Osteocyte (in vitro differentiated cells): ENCODE measurements at places on chromosomes 1 and 21. TPM values are rescaled to one million over a fixed set of nuclear protein-coding genes. Genes with fewer than 3 reads are reported as not detected.
A peak's percentile ranks its signal among the peaks of the same experiment; 100 is the strongest.

Gene ASPM
- 8.5 and 8.9 TPM in 2 replicates for total RNA-seq

Gene FCGR3A
- total RNA-seq: not detected in 2 replicates

GRCh38 chr21:43361127-43361492 lies 65.8 kb downstream of the SIK1 start:
- no peak for DNase-seq

- DNase-seq: no peak
Observed at GRCh38 chr1:118841521-118841920, 146.6 kb downstream of the TBX15 start.

GRCh38 chr1:54812801-54813484 lies 11.8 kb upstream of the TTC22 start:
- peak; percentile 60 for DNase-seq

DNA sequence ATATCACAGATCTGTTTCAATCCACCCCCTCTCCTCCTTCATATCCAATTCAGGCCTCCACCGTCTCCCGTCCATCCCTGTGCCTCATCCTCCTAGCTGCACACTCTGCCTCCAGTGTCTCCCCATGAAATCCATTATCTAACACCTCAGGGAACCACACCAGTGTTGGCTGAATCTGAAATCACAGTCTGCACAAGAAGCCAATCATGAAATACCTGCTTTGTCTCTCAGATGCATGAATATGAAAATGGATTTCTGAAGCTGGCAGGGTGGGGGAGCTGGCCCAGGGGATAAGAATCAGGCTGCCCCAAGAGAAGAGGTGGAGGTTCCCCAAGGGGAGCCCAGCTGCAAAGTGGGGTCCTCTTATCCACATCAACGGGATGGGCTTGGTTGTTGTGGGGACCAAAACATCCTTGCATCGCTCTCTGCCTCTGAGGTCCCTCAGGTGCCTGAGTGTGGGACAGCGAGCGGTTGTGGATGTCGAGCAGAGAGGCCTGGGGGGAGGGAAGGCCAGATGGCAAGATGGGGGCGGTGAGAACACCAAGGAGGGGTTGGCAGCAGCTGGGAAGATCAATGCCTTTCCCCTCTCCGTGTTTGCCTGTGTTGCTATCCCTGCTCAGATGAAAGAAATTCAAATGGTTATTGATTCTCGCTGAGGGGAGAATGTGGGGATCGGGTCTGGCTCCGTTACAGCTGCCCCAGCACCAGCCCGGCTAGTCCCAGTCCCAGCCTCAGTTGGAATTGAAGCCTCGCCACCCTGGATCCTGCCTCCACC lies 237.3 kb upstream of the POU3F1 start:
- DNase-seq: peak; percentile 63

Gene SPATA46
- not detected in 2 replicates for total RNA-seq

GRCh38 chr1:209104646-209105045 lies 478.9 kb upstream of the CAMK1G start:
- DNase-seq: no peak

DNA sequence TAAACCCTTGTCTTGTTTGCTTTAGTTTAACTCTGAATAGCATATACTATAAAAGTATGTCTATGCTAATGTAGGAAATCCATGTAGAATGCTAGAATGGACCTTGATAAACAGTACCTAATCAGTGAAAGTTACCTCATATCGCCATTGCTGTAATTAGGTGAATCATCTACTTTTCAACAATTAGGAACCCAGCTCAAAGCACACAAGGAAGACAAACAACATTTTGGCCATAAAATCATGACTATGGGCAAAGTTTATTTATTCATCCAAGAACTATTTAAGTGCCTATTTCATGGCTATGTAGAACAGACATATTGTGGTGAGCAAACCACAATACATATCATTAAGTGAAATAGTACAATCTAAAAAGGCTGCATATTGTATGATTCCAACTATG lies 1043.2 kb downstream of the BRINP3 start:
- DNase-seq: no peak

- DNase-seq: no peak
Observed at GRCh38 chr21:20250337-20250736, 747.9 kb upstream of the NCAM2 start.

GRCh38 chr1:242743983-242744780 lies 219.7 kb upstream of the PLD5 start:
- no peak for DNase-seq

GRCh38 chr1:115222616-115223402 lies 115.2 kb downstream of the NGF start:
- no peak for DNase-seq

DNA sequence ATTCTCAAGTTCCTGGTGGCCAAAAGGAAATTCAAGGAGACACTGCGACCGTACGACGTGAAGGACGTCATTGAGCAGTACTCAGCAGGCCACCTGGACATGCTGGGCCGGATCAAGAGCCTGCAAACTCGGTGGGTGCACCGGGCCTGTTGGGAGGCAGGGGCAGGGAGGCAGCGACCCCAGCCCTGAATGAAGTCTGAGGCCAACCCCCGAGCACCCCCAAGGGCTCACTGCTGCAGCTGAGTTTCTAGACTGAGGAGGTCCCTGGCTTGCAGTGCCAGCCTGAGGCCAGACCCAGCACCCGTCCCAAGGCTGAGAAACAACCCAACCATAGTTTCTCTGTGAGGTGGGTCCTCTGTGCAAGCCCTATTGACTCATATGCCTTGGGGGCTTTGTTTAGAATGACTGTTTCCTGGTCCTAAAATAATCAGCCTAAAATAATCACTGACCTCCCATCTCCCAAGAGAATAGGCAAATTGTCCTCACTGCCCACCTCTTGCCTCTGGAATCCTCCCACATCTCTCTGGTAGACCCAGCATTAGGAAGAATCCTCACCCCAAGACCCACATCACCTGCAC lies 27.1 kb downstream of the CITED4 start:
- DNase-seq: no peak

Gene C1QTNF12
- 3.6 and 3.8 TPM in 2 replicates for total RNA-seq

Gene RGL1
- total RNA-seq: 68.1 and 69.4 TPM in 2 replicates

DNA sequence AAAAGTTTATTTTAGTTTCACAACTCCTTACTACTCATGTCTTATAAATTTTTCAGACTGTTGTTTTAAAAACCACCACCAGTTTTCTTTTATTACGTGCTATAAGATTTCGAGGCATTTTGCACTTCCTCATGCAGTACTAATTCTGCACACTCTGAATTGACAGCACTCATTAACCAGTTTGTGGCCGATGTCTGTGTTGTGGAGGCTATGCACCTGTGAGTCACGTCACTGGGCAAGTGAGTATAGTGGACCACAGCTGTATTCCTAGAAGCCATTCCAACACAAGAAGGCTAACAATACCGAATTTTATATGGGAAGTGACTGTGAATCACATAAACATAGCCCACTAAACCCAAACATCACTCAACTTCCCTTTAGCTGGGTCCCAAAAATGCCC lies 21.0 kb upstream of the SPATA6 start:
- DNase-seq: no peak

Gene HCRTR1
- 0.50 and 0.73 TPM in 2 replicates for total RNA-seq

DNA sequence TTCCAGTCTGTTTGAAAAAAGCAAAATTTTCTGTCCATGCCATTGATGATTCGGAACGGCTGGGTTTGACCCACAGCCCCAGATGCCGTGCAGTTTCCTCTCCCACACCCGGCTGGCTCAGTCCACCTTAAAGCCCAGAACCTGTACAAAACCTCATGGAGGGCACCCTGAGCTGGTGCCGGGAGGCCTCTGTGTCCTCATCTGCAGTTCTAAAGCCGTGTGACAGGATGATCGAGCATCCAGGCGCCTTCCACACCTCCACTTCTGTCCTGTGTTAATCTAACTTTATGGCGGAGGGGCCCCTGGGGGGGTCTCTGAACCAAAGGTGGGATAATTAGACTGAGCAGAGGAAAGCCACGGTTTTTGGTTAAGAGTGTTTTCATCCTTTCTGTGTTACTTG lies 49.6 kb downstream of the SLC37A1 start:
- no peak for DNase-seq

DNA sequence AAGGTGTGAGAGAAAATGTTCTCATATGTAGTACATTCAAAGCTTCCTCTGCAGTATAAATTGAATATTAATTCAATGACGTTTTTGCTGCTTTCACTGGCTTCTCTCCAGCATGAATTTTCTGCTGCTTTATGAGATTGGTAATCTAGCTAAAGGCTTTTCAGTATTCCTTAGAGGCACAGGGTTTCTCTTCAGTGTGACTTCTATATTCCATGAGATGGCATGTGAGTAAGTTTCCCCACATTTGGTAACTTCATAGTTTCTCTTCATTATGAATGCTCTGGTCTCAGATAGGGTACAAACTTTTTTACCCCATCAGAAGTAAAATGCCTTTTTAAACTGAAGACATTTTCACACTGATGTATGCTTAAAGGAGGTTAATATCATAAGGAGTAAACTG lies 10.4 kb upstream of the KLF18 start:
- DNase-seq: no peak

GRCh38 chr1:230072296-230072695 lies 5.3 kb downstream of the GALNT2 start:
- peak; percentile 25 for DNase-seq

DNA sequence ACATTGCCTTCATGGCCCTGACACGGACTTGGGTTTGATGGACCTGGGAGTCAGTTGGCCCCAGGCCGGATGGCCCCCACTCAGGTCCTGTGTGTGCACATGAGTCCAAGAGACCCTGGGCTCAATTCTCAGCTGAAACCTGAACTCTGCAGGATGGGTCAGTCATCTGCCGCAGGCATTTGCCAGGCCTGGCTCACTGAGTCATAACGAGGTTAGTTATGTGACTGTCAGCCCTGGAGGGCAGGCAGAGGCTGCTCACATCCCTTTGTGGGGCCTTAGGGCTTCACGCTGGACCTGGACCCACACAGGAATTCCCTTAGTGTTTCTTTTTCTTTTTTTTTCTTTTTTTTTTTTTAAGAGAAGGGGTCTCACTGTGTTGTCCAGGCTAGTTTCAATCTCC lies 46.5 kb downstream of the PSMG1 start:
- no peak for DNase-seq

Gene KCNH1
- 7.3 and 9.4 TPM in 2 replicates for total RNA-seq

Gene CD52
- total RNA-seq: not detected in 2 replicates

- DNase-seq: no peak
Observed at GRCh38 chr1:166170726-166171125, 3.9 kb upstream of the FAM78B start.

- DNase-seq: peak; percentile 40
Observed at GRCh38 chr21:33971492-33972013, 55.9 kb upstream of the ATP5PO start.

DNA sequence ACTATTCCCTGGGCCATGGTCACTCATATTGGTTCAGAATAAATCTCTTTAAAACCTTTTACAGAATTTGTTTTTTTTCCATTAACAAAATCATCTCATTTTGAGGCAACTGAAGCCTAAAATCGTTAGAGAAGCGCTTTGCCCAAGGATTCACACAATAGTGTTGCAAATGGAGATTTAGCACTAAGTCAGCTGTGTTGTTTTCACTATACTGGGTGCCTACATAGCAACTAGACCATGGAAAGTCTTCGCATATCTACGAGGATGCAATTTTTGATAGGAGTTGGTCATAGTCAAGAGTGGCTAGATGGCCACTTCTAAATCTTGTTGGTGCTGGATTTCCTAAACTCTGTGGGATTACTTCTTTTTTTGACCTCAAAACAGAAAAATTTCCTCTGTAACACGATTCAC lies 530 bp upstream of the TIPRL start:
- no peak for DNase-seq

DNA sequence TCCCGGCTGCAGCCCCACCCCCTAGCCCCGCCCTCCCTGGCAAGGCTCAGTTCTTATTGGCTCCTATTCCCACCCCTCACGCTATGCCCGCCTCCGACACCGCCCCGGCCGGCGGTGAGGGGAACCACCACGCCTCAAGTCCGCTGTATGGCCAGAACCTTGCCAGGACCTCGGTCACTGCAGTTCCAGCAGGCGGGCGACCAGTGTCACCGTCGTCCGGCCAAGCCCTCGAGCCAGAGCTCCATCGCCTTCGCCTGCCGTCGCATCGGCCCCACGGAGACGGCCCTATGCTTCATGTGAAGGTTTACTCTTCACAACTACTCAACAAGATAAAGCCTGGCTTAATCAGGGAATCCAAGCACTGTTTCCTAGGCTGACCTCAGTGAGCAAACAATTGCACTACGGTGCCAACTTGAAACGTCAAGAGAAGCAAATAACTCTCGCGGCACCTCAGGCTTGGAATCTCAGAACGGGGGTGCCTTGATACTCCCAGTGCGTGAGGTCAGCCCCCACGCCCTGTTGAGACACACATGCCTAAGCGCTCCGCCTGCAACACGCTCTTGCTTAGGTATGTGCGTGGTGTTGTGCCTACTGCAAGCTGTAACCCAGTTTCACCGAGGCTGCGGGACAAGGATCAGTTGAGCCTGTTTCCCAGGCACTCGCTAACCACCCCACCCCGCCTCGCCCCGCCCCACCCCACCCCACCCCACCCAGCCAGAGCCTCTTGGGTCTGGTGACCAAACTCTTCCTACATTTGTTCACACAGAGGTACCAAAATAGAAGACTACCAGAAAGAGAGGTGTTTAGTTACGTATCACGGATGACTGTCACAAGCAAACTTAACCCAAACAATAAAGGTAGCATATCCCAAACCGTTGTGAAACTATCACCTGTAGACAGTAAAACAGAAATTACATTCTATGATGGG lies 498 bp upstream of the DENND2C start:
- DNase-seq: peak; percentile 91

GRCh38 chr1:58513956-58514355 lies 32.6 kb downstream of the OMA1 start:
- DNase-seq: no peak

Gene SH2D1B
- total RNA-seq: not detected in 2 replicates

- peak; percentile 99 for DNase-seq
Observed at GRCh38 chr1:153922972-153923925, at the start of gene GATAD2B. TSS of gene GATAD2B (minus strand) at chr1:153922972. CDS start at chr1:153828347, 94,625 bp downstream.

DNA sequence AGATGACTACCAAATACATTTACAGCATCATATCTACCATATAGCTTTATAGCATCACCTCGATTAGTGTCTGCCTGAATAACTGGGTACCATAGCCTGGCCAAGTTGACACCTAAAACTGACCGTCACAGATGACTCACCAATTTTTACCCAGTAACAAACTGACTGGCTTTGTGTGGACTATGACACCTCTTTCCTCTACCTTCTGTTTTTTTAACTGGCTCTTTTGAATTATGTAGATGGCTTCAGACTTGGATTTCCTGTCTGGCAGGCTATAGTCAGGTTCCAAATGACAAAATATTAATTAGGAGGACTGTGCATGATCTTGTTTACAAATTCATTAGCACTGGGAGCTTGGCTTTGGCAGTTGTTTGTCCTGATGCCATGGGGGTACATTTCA lies 360.3 kb downstream of the TGFB2 start:
- no peak for DNase-seq

DNA sequence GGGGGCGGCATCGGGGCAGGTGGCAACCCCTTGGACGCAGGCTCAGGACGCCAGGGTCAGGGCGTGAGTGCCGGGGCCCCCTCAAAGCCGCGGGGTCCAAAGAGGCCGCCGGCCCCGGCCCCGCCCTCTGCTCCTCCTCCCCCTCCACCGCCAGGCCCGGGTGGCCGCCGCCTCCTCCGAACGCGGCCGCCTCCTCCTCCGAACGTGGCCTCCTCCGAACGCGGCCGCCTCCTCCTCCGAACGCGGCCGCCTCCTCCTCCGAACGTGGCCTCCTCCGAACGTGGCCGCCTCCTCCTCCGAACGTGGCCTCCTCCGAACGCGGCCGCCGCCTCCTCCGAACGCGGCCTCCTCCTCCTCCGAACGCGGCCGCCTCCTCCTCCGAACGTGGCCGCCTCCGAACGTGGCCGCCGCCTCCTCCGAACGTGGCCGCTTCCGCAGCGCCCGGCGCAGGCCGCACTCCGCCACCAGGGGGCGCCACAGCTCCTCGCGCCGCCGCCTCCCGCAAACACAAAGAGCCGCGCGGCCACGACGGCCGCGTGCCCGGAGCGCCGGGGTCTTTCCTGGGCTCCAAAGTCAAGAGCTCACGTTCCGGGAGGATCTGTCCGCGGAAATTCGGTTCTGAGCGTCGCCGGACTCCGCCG lies 19.3 kb upstream of the SAMD11 start:
- peak; percentile 96 for DNase-seq
